Uterus (tissue), 4 donors: ENCODE measurements at places on chromosomes 13 and 19.

DNA sequence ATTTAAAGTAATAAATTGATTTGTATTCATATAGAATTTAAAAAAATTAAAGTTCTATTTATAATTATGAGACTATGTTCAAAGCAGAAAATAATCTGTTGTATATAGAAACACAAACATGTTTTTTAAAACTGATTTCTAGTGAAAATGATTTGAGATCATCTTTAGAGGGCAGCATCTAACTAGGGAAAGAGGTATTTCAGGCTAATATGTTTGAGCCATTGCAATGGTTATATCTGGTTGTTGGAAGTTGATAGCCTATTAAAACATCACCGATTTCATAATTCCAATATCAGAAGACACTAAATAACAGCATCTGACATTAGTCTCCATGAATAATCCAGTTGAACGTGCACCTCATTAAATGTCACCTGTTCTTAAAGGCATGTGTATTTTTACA lies 79.8 kb upstream of the SLITRK6 start:
- H3K27ac ChIP-seq: no peak overlapping the region
- H3K4me3 ChIP-seq: no peak overlapping the region
- H3K27me3 ChIP-seq: no peaks in the 10 kb centered on the region
- no peak for DNase-seq

DNA sequence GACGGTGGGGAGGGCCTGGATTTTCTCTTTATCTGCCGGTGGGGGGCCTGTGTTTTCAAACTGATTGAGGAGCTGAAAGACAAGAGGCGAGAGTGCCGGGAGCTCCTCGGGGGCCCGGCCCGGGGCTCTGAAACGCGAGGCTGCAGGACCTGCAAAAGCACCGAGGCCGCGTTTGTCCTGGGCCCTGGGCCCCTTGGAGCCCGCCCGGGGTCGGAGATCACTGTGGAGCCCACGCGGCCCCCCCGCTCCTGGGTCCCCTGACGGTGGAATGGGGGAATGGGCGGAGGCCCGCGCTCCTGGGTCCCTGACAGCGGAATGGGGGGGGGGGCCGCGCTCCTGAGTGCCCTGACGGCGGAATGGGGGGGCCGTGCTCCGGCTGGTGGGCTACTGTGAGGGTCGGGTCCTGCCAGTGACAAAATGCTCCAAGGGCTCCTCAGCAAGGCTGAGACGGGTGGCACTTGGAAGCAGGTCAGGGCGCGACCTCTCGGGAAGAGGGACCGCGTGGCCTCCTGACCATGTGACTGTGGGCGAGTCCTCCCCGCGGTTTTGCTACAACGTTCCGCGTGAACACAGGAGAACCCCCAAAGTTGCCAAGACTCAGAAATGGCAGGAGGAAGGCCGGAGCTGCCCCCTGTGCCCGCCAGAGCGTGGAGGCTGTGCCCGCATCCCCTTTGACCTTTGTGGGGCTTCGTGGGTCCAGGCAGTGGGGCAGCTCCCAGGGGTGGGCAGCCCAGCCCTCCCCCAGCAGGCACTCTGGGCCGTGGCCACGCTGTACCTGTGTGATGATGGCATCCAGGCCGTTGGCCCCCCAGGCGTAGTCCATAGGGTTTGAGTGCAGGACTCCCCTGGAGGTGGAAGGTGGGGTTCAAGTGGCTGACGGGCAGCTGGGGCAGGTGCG lies 9.5 kb downstream of the FGF22 start:
- H3K27me3 ChIP-seq: no peaks in the 10 kb centered on the region
- DNase-seq: no peak
- H3K4me3 ChIP-seq: no peak overlapping the region
- no peaks in the 10 kb centered on the region for H3K4me1 ChIP-seq

- no peak overlapping the region for H3K4me3 ChIP-seq
- no peak for DNase-seq
- H3K27me3 ChIP-seq: no peaks in the 10 kb centered on the region
- no peak overlapping the region for H3K27ac ChIP-seq
Measured at GRCh38 chr19:18629166-18630088, 7.4 kb upstream of the KLHL26 start.

GRCh38 chr19:14418856-14419105 lies 360 bp downstream of the DDX39A start:
- no peak for DNase-seq
- peaks cover 3% of the 10 kb centered on the region for H3K4me1 ChIP-seq
- no peaks in the 10 kb centered on the region for H3K27me3 ChIP-seq
- peak overlapping the region; percentile 93 for H3K27ac ChIP-seq

DNA sequence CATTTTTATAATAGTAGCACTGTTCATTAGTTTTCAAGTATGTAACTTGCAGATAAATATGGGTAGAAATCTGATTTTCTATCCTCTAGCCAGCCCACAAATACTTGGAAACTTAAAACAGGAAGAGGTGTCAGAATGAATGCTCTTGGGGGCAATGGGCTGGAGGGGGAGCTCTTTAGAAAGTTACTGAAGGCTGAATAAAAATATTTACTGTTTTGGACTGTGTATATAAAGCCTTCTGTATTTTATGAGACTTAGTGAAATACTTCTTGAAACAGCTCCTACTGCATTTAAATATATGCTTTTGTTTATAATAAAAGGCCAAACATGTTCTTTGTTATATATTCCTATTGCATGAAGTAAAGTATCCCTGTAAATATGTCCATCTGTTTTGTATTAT lies 138.8 kb downstream of the RGCC start:
- peak overlapping the region; percentile 17 for H3K27ac ChIP-seq
- H3K4me3 ChIP-seq: no peak overlapping the region
- H3K27me3 ChIP-seq: no peaks in the 10 kb centered on the region
- no peaks in the 10 kb centered on the region for H3K36me3 ChIP-seq

DNA sequence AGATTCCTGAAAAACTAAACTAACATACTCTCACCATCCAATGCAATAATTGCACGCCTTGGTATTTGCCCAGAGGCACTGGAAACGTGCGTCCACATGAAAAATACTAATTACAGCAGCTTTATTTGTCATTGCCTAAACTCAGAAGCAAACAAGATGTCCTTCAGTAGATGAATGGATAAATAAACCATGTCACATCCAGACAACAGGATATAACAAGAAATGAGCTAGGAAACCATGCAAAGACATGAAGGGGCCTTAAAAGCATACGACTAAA lies 25.0 kb downstream of the ELL start:
- H3K4me1 ChIP-seq: no peaks in the 10 kb centered on the region
- H3K36me3 ChIP-seq: no peaks in the 10 kb centered on the region
- H3K4me3 ChIP-seq: no peak overlapping the region
- no peak overlapping the region for H3K27ac ChIP-seq
- no peaks in the 10 kb centered on the region for H3K27me3 ChIP-seq

DNA sequence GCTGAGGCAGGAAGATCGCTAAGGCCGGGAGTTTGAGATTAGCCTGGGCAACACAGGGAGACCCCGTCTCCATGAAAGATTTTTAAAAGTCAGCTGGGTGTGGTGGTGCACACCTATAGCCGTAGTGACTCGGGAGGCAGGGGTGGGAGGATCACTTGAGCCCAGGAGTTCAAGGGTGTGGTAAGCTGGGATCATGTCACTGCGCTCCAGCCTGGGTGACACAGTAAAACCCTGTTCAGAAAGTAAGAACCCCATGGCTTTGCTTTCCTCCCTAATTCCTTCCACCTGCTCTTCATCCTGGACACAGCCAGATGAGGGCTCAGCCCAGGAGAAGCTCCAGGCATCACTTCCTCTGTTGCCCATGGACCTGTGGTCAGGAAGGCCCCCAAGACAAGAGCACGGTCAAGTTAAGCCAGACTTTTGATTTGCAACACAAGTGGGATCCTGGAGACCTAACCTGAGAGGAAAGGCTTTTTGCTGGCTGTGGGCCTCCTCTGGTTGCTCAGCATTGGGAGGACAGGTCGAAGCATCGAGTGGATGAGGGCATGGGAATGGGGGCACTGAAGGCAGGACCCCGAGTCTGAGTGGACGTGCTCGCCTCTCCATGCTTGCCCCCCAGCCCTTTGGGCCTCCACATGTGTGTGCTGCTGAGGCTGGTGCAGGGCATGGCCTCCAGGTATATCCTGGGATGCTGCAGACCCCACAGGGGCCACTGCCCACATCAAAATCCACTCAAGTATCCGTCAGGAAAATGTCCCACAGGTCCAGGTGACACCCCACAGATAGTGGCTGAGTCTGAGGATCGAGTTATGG lies 25.4 kb downstream of the TUBA3C start:
- H3K27ac ChIP-seq: no peak overlapping the region
- no peaks in the 10 kb centered on the region for H3K36me3 ChIP-seq
- DNase-seq: no peak
- no peak overlapping the region for H3K4me3 ChIP-seq
- no peaks in the 10 kb centered on the region for H3K4me1 ChIP-seq

- no peaks in the 10 kb centered on the region for H3K36me3 ChIP-seq
- H3K27me3 ChIP-seq: no peaks in the 10 kb centered on the region
- H3K27ac ChIP-seq: peak overlapping the region; percentile 26
- peak; percentile 50 for DNase-seq
Measured at GRCh38 chr19:2775556-2776430, 7.3 kb downstream of the SGTA start.

DNA sequence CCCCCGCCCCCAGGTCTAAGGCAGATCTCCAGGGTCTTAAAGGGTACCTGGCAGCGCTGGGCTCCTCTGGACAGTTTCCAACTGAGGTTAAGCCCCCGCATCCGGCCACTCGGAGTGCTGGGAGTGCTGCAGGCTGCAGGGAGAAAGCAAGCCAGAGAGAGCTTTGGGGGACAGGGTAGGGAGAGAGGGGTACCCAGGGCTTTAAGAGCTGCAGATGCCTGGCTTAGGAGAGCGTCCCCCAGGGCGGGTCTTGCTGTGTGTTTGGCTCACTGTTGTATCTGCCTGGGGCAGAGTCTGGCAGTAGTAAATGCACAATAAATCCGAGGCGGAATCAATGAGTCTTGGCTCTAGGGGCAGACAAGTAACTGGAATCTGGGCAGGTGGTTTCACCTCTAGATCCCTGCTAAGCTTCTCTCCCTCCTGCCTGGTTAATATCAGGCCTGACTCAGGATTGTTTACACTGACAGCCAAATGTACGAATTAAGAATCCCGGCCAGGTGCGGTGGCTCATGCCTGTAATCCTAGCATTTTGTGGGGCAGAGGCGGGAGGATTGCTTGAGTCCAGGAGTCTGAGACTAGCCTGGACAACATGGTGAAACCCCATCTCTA lies 798 bp upstream of the COX6B2 start:
- H3K27me3 ChIP-seq: peaks cover 36% of the 10 kb centered on the region
- H3K4me1 ChIP-seq: peaks cover 5% of the 10 kb centered on the region
- H3K27ac ChIP-seq: no peak overlapping the region
- no peak overlapping the region for H3K4me3 ChIP-seq
- no peaks in the 10 kb centered on the region for H3K36me3 ChIP-seq

DNA sequence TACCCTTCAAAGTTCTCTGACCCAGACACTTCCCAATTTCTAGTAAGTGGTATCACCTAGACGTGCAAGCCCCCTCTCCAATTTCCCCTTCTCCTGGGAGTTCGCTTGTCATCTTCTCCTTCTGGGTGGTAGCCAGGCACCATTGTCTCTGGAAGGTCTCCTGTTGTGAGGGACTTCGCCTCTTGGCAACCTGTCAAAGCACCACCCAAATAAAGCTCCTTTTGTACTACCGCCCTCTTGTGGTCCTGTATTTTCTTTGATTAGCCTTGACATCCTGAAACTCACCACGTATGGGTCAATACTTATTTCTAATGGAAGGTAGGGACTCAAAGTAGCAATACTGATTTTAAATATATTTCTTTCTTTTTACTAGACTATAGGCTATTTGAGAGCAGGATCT lies 8.2 kb downstream of the GPC5 start:
- H3K4me3 ChIP-seq: no peak overlapping the region
- no peaks in the 10 kb centered on the region for H3K4me1 ChIP-seq
- H3K27me3 ChIP-seq: no peaks in the 10 kb centered on the region
- no peak for DNase-seq

DNA sequence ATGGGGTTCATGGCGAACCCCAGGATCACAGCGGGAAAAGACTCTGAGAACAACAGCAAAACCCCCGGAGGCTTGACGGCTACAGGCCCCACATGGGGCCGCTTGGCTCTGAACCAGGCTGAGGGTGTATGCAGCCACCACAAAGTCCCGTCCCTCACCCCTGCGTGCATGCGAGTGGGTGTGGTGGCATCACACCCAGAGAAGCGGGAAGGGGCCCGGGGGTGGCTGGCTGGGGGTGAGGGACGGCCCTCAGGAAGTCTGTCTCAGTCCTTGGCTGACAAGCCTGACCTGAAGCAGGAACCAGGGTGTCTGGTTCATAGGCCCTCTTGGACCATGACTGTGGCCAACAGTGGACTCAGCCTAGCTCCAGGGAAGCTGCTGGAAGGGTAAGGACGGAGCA lies 34.2 kb downstream of the CEBPG start:
- H3K4me1 ChIP-seq: no peaks in the 10 kb centered on the region
- H3K36me3 ChIP-seq: no peaks in the 10 kb centered on the region
- DNase-seq: no peak
- no peaks in the 10 kb centered on the region for H3K27me3 ChIP-seq
- H3K4me3 ChIP-seq: no peak overlapping the region
- no peak overlapping the region for H3K27ac ChIP-seq

DNA sequence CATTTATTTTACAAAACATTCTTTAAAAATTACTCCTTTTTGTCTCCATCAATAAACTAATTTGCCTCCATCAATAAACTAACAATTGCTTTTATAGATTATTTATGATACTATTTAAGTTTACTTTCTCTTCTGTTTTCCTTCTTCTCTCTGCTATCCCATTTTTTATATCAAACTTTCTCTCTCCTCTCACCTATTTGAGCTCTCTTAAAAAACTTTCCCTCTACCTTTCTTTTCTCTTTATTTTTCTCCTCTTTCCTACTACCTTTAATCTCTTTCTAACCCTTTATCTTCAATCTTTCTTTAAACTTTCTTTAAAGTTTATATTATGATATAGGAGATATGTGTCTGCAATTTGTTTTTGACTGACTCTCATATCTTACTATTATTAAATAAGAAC lies 566.4 kb downstream of the DACH1 start:
- no peak for DNase-seq
- no peak overlapping the region for H3K27ac ChIP-seq
- H3K27me3 ChIP-seq: no peaks in the 10 kb centered on the region

DNA sequence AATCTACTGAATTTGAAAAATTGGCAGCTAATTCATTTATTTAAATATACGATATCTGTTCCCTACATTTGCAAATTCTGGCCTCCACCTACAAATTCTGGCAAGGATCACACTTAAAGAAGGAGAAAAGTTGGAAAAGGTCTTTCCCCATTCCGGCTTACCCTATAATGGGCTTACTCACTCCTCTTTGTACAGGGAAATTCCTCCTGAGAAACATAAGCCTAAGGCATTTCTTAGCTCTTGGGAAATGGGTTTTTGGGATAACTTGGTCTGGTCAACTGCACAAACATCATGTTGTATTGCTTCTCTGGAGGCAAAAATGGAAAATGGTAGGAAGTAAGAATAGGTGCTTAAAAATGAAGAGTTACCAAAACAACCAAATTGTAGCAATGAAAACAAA lies 25.5 kb downstream of the KCTD12 start:
- H3K27me3 ChIP-seq: no peaks in the 10 kb centered on the region
- H3K4me1 ChIP-seq: no peaks in the 10 kb centered on the region
- no peak for DNase-seq
- no peaks in the 10 kb centered on the region for H3K36me3 ChIP-seq
- H3K4me3 ChIP-seq: no peak overlapping the region
- H3K27ac ChIP-seq: no peak overlapping the region
